ENCODE measurements at places on chromosomes 4 and X. TPM values are rescaled to one million over a fixed set of nuclear protein-coding genes. Genes with fewer than 3 reads are reported as not detected.

GRCh38 chr4:35538807-35539206 is 705.5 kb downstream of the ARAP2 start:
- no peak for DNase-seq

DNA sequence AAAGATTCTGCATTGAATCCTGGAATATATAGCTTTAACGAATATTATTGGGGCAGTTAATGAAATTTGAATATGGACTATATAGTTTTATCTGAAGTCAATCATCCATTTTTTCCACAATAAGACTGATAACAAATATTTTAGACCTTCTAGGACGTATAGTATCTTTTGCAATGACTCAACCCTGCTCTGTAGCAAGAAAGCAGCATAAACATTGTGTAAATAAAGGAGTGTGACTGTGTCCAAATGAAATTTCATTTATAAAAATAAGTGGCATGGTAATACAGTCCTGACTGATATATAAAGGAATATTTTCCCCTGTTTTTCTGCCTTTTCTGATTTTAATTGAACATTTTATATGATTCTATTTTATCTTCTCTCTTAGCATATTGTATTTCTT is 947.7 kb upstream of the SLIT2 start:
- DNase-seq = no peak

DNA sequence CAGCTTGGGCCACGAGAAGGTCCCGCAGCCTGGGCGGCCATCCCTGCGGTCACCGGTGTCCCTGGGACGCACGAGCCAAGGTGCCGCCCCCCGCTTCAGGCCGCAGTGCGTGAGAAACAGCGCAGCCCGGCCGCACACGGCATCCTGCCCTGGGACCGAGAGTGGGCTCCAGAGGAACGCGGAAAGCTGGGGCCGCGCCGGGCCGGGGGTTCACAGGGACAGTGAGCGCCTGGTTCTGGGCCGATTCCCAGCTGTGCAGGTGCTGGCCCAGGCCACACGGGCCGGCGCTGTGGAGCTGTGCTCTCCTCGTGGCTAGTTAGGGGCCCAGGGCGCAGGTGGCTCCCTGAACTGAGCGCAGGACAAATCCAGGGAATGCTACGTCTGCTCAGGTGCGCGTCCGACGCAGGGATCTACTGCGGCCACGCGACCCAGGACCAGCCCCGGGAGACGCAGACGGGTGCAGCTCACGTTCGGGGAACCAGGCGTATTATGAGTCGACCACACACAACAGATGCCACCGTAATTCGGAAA is 25.8 kb upstream of the GTPBP6 start:
- no peak for DNase-seq

- peak; percentile 23 for DNase-seq
Measured at GRCh38 chrX:79325263-79325958, 41.7 kb downstream of the ITM2A start.

DNA sequence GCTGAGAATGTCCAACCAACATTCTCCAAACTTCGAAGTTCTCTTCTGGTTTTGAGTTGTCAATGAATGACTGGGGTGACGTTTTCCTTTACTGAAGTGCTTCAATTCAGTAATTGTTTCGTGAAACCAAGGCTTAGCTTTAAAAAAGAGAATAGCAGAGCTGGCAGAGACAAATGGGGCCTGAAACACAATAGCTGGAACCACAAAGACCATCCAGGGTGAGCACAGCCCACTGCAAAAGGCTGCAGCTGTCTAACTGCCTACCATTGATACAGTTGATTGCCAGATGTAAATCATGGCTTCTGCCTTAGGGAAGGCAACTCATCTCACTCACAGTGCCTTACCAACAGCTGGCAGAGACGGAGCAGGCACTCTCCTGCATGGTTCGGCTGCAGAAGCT is 78.7 kb upstream of the ZNF518B start:
- no peak for DNase-seq

GRCh38 chr4:94714365-94715160 is 43.2 kb upstream of the BMPR1B start:
- DNase-seq = no peak

DNA sequence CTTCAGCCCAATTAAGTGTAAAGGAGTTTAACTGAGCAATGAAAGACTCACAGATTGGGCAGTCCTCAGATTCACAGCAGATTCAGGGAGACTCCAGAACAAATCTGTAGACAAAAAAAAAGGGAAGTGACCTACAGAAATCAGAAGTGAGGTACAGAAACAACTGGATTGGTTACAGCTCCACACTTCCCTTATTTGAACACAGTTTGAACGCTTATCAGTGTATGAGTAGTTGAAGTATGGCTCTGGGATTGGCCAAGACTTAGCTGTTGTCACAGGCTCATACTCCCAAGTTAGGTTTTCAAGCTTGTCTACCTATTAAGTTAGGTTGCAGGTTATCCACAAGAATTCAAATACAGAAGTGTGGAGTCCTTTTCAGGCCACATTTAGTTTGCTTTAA is 112.4 kb upstream of the ELOVL6 start:
- DNase-seq = no peak

DNA sequence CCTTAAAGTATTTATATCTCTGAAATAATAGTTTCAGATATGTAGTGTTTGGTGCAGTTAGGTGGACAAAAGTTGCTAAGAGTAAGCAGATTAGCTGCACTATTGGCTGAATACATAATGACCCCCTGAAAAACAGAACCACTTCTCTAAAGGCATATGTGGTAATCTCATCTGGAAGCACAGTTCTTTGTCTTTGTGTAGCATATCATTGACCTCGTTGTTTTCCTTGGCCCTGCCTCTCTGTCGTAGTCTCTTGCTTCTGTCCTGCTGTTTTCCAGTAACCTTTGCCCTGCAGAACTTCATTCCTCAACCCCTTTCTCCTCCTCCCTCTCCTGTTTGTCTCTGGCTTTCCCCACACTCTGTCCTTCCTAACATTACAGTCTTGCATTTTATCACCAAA is 41.4 kb downstream of the JADE3 start:
- peak; percentile 10 for DNase-seq

GRCh38 chrX:46575991-46576392 is 2.4 kb downstream of the CHST7 start:
- no peak for DNase-seq

GRCh38 chr4:107760281-107760947 is 40.4 kb upstream of the PAPSS1 start:
- peak; percentile 76 for DNase-seq

GRCh38 chr4:81571105-81571504 is 99.4 kb upstream of the RASGEF1B start:
- DNase-seq = no peak

DNA sequence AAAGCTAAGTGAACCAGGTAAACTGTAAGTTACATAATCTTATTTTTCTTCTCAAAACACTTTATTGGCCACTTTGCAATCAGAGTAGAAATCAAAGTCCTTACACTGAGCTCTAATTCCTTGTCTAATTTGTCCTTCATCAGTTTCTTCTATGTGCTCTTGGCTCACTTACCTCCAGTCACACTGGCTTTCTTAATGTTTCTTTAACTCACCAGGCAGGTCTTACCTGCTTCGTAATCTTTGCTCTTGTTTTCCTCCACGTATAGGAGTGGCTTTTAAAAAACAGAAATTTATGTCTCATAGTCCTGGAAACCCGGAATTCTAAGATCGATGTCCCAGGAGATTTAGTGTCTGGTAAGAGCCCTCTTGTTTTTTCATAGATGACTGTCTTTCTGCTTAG is 1462.1 kb downstream of the FSTL5 start:
- DNase-seq = no peak

GRCh38 chr4:2249526-2250356 is 7.8 kb upstream of the HAUS3 start:
- DNase-seq = no peak

- no peak for DNase-seq
Measured at GRCh38 chr4:128384765-128385598, 97.4 kb upstream of the PGRMC2 start.

DNA sequence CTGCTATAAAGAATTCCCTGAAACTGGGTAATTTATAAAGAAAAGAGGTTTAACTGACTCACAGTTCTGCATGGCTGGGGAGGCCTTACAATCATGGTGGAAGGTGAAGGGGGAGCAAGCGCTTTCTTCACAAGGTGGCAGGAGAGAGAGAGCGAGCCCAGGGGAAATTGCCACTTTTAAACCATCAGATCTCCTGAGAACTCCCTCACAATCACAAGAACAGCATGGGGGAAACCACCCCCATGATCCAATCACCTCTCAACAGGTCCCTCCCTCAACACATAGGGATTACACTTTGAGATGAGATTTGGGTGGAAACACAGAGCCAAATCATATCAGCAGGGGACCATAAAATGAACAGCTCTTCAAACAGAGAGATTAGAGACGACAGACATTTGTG is 198.6 kb downstream of the MAGEB5 start:
- DNase-seq = no peak

TCEAL6 gene
- total RNA-seq = not detected

NXF2 gene
- total RNA-seq = not detected

PNMA3 gene
- 0.41 TPM for total RNA-seq

SPANXB1 gene
- total RNA-seq = not detected

RWDD4 gene
- 18.6 TPM for total RNA-seq

YY2 gene
- total RNA-seq = 1.2 TPM

GTPBP6 gene
- total RNA-seq = 55.8 TPM

SOX3 gene
- not detected for total RNA-seq

RASL11B gene
- total RNA-seq = 0.26 TPM

PHOX2B gene
- total RNA-seq = 4.8 TPM

All from mucosa of descending colon (tissue), 3 donors.